Left lobe of liver (tissue), 2 donors: ENCODE measurements at places on chromosomes 1 and 21. TPM values are rescaled to one million over a fixed set of nuclear protein-coding genes. Genes with fewer than 3 reads are reported as not detected.
A peak's percentile ranks its signal among the peaks of the same experiment; 100 is the strongest.

DNA sequence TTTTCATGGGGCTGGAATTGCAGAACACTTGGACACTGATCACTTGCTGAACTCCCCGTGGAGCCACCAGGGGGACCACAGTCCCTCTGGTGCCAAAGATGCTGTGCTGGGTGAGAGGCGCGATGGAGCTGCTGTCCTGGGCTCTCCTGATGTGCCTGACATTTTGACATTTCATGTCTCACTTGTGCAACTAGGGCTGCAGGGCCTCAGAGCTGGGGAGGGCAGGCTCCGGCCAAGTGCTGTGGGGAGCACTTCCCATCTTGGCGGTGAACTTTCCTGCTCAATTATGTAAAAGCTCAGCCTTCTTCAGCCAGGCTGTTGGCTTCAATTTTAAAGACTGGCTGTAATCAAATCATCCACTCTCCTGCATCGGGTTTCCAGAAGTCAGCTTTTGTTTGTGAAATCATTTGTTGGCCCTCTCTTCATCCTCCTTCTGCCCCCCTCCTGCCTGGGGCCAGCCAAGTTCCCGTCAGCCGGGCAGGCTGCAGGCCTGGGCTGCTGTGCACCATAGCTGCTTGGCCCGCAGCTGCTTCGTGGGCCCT is 36.8 kb downstream of the KCNAB2 start:
- DNase-seq = no peak

GRCh38 chr1:158003406-158003800 is 10.0 kb downstream of the KIRREL1 start:
- DNase-seq = no peak

- no peak for DNase-seq
Measured at GRCh38 chr1:17098446-17099317, 20.6 kb downstream of the PADI2 start.

GRCh38 chr1:185157599-185158412 is 839 bp downstream of the SWT1 start:
- no peak for DNase-seq

DNA sequence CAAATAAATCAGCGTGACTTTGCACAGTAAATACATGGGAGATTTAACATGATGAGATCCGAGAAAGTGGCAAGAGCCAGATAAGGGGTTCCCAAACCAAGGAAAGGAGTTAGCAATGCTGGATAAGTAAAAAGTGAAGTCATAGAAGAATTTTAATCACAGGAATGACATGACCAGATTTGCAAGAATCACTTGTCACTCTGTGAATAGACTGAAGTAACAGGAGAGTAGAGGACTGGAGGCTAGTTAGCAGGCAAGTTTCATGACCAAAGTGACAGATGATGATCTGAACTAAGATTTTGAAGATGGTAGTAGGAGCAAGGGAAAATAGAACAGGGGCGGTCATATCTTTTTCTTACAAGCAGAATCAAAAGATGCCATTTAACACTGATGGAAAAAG is 8.4 kb downstream of the CFH start:
- DNase-seq = no peak

- DNase-seq = no peak
Measured at GRCh38 chr1:104932949-104933679, 1183.4 kb downstream of the AMY1C start.

GRCh38 chr1:180031664-180032063 is 77.1 kb downstream of the CEP350 start:
- no peak for DNase-seq

GRCh38 chr1:147579934-147580537 is 38.7 kb downstream of the BCL9 start:
- no peak for DNase-seq

- DNase-seq = no peak
Measured at GRCh38 chr1:198734323-198735008, 95.6 kb downstream of the PTPRC start.

- no peak for DNase-seq
Measured at GRCh38 chr21:40610345-40610744, 236.6 kb downstream of the DSCAM start.

GRCh38 chr1:44237721-44238457 is 24.6 kb downstream of the DMAP1 start:
- no peak for DNase-seq

DNA sequence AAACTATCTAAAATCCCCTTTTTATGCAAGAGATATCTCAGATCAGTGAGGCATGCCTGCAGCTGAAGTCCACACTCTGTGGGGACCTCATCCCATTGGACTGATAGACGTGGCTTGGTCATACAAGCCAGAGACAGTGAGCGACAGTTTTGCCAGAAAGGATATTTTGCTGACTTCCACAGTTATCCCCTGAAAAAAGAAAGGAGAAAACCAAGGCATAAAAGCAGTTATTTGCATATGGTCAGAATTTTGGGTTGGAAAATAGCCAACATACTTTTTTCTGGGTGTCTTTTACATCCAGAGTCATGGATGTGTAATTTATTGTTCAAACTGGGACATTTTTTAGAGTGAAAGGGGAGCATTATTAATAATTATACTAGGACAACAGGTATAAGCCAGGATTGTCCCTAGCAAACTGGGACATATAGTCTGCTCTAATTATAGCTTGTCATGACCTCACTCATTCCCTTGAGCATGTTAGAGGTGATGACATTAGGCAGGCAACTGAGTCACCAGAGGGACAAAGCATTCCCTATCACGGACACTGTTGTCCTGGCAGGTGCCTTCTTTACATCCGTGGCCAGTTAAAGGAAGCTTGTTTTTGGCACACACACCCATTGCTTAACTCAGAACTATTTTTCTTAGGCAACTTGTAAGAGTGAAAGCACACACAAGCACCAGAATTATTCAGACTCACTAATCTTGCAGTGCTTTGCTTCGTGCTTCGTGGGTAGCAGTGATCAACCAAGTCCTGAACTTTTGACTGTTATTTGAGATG is 65.5 kb downstream of the PRRX1 start:
- no peak for DNase-seq

DNA sequence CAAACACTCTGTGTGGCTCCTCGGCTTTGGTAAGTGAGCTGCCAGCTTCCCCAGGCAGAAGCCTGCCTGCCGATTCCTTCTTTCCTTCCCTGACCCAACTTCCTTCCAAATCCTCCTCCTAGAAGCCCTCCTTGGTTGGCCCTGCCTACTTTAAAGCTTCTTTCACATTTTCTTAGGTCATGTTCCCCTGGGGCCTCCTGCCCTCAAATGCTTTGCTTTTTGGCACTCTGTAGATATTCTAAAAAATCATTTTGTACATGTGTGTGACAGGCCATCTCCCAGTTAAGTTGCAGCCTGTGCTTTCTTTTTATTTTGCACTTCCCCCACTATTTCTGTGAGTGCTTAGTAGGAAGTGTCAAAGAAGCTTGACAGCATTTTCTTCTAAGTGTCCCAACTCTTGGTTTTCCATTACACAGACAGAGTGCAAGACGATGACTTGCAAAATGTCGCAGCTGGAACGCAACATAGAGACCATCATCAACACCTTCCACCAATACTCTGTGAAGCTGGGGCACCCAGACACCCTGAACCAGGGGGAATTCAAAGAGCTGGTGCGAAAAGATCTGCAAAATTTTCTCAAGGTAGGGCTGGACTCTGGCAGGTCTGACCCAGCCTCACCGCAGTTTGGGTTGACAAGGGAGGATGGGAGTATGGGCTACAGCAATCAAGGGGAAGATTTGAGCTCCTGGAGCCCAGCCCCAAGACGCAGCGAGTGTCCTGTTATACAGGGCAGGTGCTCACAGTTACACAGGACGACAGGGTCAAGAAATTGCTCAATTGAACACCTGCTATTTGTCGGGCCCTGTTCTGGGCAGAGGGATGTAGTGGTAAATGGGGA is at the start of gene S100A9:
S100A9 (plus strand) TSS at position 2 of the 838 bp plus-strand sequence; CDS start at position 432, 430 bp downstream.
- peak; percentile 46 for DNase-seq

DNA sequence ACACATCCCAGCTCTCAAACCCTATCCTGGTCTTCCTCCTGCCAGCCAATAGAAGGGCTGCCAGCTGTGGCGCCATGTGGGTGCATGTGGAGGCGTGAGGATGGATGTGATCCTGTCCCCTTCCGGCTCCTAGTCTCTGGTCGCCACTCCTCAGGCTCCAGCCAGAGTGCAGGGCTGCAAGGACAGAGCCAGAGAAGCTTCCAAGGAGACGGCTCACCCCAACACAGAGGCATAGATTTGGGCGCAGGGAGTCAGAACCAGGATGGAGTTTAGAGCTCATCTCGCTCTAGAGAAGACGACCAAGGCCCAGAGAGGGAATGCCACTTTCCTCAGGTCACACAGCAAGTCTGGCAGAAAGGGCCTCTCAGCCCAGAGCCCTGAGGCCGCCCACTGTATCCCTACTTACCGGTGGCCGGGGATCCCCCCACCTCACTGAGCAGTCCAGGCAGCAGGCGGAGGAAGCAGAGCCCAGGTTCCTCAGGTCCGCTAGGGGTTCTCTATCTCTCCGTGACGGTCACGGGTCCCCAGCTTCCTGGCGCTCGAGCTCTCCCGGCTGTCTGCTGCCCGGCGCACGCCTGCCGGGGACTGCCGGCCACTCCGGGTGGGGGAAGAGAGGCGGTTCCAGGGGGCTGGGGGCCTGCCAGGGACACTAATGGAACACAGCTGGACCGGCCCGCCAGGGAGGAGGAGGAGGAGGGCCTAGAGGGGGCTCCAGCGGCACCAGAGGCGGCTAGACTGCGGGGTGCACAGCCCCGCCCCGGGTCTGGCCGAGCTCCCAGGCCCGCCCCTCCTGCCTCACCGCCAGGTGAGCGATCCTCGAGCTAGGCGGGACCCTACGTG is at the start of gene COL16A1:
COL16A1 (minus strand) TSS at position 587 of the 840 bp plus-strand sequence. CDS start 1,824 bp downstream, outside the sequence.
- no peak for DNase-seq

The PLK3 gene
- total RNA-seq = 2.3 TPM

The C4BPB gene
- total RNA-seq = 223 TPM

The CELA3A gene
- 13.4 TPM for total RNA-seq

The OPRD1 gene
- not detected for total RNA-seq

The SH2D5 gene
- total RNA-seq = 0.30 TPM

The SNRNP40 gene
- 14.3 TPM for total RNA-seq

The ANGPTL3 gene
- 220 TPM for total RNA-seq

The THRAP3 gene
- total RNA-seq = 34.8 TPM

The MYBPHL gene
- total RNA-seq = not detected

The LRRC53 gene
- total RNA-seq = not detected

The C1orf216 gene
- 2.4 TPM for total RNA-seq
